Fibroblast of lung (primary cell): ENCODE measurements at places on chromosomes 12 and 14. TPM values are rescaled to one million over a fixed set of nuclear protein-coding genes. Genes with fewer than 3 reads are reported as not detected.

Gene LMNTD1
- not detected in 2 replicates for total RNA-seq

Gene ZC3H10
- total RNA-seq = 5.6 and 7.2 TPM in 2 replicates

Gene PRKD1
- total RNA-seq = 15.9 and 20.1 TPM in 2 replicates

Gene KLHL42
- 24.1 and 25.3 TPM in 2 replicates for total RNA-seq

Gene TNFRSF1A
- total RNA-seq = 141 and 157 TPM in 2 replicates

Gene KCNMB4
- 0.33 and 0.51 TPM in 2 replicates for total RNA-seq

Gene C1QL4
- total RNA-seq = 0.17 TPM in 1 of 2 replicates, not detected in the other

Gene CLEC1A
- total RNA-seq = not detected in 2 replicates

Gene DPF3
- total RNA-seq = 3.6 and 13.7 TPM in 2 replicates
